Left ventricle myocardium superior (tissue), 1 donor: ENCODE measurements at places on chromosomes 11 and 22. TPM values are rescaled to one million over a fixed set of nuclear protein-coding genes. Genes with fewer than 3 reads are reported as not detected.

DNA sequence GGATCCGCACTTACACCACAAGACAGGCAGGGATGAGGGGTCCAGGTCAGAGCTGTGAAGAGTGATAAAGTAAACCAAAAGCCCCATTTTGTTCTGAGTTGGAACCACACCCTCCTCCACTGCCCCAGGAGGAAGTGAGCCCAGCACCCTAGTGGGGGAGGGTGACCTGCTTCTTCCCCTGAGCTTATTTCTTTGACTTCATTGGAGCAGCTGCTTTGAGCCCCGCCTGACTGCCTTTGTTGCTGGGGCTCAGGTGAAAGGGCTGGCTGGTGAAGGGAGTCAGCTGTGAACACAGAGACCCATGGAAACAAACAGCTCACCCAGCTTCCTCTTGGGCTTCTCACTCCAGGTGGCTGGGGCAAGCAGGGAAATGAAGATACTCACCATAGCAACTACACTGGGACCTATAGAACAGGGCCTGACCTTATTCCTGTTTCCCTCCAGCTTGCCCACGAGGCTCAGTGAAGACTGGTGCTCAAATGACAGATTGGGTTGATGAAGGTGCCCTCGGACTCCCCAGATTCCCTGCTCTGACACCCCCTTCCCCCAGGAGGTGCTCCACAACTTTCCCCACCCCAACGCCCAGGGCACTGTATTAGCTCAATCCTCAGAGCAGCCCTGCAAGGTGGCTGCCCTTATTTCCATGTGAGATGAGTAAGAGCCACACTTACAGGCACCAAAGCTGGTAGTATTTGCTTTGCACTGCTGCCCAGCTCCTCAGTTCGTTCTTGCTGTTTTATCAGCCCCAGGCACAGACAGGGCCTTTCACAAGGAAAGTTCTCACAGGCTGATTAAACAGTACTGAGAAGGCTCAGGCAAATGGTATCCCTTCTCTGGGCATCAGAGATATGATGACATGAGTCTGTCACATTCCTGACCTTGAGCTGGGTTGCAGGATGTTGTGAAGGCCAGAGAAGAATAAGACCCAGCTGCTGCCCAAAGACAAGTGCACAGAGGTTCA, 2.4 kb downstream of the UCP2 start:
- peak; percentile 53 for DNase-seq

DNA sequence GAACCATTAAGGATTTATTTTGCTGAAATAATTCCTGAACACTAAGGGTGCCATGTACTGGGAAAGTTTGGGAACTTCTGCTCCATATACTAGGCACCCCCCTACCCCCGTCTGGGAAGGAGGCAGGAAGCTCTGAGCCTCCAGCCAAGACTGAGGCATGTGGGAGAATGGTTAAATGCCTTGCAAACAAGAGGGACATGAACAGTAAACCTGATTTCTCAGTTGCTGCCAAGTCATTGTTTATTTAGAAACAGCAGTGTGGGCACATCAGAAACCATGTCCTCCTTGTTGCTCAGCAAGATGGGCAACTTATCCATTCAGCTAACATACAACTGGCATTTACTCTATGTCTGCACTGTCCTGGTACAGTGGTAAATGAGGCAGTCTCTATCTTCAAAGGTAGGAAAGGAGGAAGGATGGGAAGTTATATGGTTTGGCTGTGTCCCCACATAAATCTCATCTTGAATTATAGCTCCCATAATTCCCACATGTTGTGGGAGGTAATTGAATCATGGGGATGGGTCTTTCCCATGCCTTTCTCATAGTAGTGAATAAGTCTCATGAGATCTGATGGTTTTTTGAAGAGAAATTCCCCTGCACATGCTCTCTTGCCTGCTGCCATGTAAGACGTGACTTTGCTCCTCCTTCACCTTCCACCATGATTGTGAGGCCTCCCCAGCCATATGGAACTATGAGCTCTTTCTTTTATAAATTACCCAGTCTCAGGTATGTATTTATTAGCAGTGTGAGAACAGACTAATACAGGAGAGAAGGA, 459.1 kb downstream of the MIAT start:
- no peak for DNase-seq

- DNase-seq = no peak
These were observed 23.9 kb downstream of the RTN4RL2 start for GRCh38 chr11:57484141-57484710.

GRCh38 chr11:90204832-90205646, 17.8 kb downstream of the CHORDC1 start:
- DNase-seq = no peak

- no peak for DNase-seq
These were observed 21.6 kb upstream of the BID start for GRCh38 chr22:17795661-17796548.

DNA sequence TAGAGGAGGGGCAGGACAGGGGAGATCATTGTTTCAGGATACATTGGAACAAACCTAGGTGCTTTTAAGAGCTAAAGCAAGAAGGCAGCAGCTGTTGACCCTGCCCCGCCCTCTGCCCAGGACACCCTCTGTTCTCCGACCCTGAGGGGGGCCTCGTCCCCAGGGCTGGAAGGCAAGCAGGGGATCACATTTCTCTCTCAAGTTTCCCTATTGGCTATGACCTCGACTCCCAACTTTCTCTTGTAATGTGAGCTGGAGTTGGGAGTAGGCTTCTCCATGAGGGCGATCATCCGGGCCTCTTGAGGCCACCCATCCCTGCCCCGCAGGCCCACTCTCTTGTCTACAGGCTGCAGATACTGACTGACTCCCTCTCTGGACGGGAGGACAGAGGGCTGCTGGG, 37.7 kb downstream of the DSCAML1 start:
- DNase-seq = no peak

GRCh38 chr11:11864803-11865202, 23.0 kb downstream of the USP47 start:
- no peak for DNase-seq

DNA sequence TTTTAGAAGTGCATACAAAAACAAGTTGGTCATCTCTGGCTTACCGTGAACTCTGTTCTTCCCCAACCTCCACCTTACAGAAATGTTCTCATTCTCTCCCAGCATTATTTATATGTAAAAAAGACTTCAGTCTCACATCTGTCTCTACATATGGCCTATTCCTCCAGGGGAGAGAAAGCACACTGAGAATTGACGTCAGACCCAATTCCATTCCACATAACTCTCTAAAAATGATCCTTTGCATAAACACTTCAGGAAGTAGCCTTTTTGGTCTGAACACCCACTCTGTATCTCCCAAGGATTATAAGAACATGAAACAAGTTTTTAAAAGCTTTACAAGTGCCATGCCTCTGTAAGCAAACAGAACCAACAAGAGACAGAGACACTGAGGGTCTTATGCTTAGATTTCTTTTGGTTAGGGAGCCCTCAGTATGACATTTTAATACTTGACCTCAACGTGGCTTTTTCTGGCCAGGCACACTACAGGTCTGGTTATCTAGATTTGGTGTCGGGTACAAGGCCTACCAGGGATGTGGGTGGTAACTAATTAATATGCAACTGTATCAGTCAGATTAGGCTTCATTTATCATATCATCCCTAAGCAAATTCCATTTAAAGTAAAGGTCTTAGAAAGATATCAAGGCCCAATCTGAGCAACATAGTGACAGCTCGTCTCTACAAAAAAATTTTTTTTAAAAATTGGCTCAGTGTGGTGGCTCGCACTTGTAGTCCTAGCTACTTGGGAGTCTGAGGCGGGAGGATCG, 48.5 kb upstream of the PPP2R1B start:
- no peak for DNase-seq

DNA sequence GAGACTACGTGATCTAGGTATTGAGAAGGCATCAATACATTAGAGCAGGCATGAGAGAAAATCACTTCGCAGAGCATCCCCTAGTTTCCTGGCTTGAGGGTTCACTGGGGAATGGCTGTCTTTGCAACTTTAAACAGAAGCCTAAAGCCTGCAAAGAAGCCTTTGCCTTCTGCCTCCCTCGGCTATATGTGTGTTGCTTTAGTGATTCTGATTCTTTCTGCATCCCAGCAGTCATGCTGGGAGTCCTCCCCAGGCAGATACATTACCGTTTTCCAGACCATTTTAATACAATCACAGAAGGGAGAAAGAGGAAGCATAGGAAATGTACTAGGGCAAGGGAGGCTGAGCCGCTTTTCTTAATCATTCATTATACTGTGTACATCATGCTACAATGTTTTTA, 773.2 kb upstream of the LRRC4C start:
- DNase-seq = no peak

DNA sequence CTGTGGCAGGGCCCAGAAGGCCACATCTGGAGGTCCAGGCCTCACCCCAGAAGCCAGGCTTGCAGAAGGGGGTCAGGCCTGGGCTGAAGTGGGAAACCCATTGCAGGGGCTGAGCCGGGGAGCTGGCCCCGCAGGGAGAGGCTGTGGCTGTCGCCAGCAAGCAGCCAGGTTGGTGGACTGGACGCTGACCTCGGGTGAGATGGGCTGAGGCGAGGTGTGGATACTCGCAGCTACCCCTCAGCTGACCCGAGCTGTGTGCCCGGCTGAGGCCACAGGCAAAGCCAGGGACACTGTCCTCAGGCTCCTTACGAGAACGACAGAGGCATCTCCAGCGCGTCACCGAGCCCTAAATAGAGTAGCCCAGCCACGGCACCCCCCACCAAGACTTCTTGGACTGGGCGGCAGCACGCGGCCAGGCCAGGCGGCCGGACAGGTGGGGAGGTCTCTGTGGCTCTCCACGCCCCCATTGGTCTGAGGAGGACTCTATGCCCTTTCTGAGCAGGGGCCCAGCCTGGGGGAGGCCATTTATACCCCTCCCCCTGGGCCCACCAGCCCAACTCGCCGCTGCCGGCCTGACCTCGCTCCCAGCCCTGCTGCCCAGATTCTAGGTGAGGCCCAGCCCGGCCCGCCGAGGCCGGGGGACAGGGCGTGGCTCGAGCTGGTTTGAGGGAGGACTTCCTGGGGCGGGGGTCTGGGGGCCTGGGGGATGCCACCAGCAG, at the start of gene TNNI2:
TSS of gene TNNI2 (plus strand) at position 556 of the 719 bp plus-strand sequence. CDS start 716 bp downstream, outside the sequence.
- DNase-seq = peak; percentile 27

DNA sequence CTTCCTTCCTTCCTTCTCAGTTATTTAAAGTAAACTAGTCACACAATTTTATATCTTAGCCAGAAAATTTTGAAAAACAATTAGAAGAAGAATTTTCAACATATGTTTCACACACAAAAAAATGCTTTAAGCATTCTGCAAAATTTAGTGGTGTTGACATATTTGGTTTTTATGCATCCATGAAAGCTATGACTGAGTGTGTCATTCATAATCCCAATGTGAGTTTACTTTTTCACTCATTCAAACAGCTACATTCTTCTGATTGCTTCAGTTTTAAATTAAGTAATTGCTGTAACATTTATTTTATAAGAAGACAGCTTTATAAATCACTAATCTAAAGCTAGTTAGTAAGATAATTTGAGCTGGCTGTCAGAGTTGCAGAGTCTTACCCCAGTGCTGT, 453.5 kb downstream of the LRRC4C start:
- DNase-seq = no peak

The CYTH4 gene
- total RNA-seq = 6.2 TPM

The GSTT2B gene
- 3.2 TPM for total RNA-seq

The METTL15 gene
- total RNA-seq = 10.5 TPM

The KREMEN1 gene
- 68.2 TPM for total RNA-seq

The ZNRF3 gene
- 6.9 TPM for total RNA-seq

The MS4A7 gene
- total RNA-seq = 13.0 TPM

The APOC3 gene
- not detected for total RNA-seq

The C11orf21 gene
- total RNA-seq = 66.5 TPM
